ENCODE measurements at places on chromosomes 1 and 21.

- peak; percentile 55 for DNase-seq
These were observed 41.8 kb downstream of the KIFAP3 start for GRCh38 chr1:170032531-170033280.

DNA sequence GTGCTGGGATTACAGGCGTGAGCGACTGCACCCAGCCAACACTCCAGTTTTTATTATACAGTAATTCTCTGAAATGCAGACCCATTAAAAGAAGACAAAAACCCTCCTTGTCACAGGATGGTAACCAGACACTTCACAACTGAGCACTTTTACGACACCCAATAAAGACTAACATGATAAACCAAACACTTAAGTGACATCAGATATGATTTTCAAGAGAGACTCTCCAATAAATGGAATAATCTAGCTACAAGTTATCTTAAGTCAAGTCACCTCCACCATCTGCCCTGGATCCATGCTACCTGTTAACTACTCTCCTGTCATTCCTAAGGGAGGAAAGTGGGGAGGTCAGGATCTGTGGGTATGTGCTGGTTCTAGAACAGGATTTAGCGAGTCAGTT is 5.6 kb downstream of the GNG12 start:
- no peak for DNase-seq

- DNase-seq: no peak
These were observed 150.0 kb upstream of the APP start for GRCh38 chr21:26320596-26320995.

DNA sequence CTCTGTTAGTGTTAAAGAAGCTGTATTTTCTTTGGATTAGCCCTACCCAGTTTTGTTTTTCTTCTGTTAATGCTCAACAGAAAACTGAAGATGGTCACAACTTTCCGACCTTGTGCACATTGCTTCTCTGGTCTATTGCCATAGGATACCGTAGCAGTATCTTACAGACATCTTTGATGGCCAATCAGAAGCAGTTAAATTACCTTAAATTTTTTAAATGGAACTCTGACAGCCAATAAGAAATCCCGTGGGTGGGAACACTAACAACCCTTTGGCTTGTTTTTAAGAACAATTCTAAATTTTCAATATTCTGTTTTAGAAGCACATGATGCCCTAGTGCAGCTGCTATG is 17.2 kb downstream of the NFYC start:
- peak; percentile 79 for DNase-seq

DNA sequence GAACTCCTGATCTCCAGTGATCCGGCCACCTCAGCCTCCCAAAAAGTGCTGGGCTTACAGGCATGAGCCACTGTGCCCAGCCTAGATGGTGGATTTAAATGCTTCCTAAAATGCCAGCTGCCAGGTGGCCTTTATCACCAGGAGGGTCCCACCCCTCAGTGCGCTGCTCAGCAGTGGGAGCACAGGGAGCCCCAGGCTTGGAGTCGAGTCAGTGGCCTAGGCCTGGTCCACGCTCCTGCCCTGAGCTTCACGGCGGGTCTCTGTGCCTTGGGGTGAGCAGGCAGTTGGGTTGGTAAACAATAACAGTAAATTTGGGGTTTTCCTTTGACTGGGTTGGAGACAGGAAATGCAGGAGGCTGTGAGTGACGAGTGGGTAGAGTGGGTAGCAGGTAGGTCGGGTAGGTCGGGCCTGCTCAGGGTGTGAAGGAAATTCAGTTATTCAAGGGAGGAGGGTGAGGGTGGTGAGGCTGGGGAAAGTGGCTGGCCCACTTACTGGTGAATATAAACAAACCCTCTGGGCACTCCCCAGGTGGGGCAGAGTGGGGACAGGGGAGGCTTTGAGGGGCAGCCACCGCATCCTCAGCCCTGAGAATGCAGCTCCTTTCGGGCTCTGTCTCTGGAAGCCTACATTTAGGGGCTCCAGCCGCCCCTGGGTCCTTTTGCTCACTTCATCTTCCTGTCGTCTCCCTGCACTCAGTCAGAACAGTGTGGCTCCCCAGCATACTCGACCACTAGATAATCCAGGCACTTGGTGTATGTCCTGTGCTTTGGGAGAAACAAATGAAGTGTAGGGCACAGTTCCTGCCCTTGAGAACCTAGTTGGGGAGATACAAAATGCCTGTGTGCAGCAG is 33.5 kb upstream of the IL19 start:
- no peak for DNase-seq

DNA sequence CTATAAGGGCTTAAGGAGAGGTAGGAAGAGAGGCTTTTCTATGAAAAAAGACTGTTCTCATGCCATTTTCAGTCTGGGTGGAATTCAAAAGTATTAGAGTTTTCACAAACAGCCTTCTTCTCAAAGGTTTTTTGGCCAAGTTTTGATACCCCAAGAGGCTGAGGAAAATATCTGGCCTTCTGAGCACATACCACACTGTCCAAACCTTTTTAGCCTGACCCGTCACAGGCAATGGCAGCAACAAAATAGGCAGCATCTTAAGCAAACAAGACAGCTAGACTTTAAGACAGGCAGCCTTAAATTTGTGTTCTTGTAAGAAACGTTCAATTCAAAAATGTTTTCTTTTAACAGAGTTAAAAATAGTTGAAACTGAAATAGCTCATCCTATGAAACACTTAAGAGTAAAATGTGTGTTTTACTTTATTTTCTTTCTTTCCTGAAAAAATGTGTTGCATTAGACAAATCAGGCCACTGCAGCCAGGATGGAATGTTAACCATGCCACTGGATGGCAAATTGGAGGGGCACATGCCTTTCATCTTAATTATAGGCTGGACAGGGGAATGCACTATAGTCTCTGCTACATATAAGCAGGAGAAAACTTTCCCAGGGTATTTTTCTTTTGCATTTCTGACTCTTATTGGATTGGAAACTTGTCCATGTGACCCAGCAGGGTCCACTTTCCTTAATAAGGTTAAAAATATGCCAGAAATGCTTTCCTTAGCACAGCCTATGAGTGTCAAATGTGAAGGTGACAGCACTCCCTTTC is 315.0 kb downstream of the TGFB2 start:
- no peak for DNase-seq

DNA sequence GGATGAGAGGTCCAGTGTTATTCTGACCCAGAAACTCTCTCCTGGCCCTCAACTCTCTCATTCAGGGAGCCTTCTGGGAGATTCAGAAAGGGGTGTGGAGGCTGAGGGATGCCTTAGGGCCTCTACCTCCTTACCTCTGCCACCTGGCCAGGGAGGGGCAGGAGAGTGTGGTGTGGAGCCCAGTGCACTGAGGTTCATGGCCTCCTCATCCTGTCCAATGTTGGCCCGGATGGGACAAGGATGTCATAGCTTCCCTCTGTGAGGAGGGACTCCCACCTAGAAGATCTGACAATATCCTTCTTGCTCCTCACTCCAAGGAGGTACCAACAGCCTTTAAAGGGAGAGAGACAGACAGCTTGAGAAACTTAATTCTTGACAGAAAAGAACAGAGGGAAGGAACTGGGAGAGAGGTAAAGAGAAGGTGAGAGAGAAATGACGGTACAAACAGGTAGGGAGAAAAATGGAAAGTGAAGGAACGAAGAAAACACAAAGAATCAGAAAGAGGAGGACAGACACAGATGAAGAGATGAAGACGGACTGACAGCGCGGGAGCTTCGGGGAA is 779 bp downstream of the BEND5 start:
- DNase-seq: no peak

DNA sequence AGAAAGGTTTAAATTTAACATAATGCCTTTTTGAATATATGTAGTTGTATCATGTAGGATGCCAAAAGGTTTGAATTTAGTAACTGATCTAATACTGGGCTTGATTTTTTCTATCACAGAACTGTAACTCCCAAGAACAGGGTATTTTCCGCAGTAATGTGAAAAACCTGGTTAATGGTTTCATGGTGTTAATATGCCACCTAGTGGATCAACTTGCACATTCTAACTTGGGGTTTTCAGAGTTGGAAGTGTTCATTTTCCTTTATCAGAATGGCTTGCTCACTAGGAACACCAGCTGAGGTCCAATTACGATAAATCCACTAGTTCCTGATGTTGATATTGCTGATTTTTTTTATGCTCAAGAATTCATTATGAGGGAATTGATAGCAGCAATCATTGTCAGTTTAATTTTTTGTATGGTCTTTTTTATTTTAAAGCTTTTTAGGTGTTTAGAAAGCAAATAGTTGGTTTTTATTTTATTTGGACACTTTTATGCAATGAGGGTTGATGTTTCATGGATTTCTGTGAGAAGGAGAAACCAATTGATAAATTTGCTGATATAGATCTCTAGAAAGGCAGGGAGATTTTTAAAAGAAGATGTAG is 157.2 kb downstream of the PLA2G4A start:
- DNase-seq: peak; percentile 38

DNA sequence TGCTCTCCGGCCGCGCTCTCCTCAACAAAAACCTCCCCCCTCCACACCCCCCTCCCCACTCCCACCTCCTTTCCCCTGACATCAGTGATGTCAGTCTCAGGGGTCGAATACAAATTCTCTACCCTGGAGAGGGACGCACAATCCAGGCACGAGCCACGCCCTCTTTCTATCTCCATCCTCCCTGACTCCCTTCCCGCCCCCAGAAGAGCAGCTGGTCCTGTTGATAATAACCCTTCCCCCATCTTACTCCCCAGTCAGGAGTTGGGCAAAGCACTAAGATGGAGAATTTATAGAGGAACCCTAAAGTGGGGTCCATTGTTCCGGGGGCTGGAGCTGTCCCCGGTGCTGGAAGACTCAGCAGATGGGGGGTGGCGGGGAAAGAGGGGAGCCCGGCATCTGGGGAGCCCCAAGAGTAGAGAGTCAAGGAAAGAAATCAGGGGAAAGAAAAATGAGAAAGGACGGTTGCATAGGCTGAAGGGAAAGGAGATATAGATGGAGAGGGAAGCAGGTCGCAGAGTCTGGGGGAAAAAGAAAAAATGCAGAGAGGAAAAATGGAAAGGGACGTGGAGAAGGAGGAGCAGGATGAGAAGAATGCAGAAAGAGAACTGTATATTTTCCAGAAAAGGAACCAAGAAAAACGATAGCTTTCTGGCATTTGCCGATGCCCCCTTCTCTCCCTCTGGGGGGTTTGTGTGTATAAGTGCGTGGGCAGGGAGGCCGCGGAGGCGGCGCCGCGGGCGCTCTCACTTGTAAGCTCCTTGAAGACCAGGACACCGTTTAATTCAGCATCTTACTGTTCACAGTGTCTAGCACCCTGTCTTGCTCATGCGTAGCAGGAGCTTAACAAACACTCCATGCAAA is at the start of gene CELF3:
TSS of gene CELF3 (minus strand) at position 33 of the 861 bp plus-strand sequence. CDS start 783 bp downstream, outside the sequence.
- no peak for DNase-seq

GRCh38 chr1:180002437-180002836 is 47.8 kb downstream of the CEP350 start:
- DNase-seq: no peak

DNA sequence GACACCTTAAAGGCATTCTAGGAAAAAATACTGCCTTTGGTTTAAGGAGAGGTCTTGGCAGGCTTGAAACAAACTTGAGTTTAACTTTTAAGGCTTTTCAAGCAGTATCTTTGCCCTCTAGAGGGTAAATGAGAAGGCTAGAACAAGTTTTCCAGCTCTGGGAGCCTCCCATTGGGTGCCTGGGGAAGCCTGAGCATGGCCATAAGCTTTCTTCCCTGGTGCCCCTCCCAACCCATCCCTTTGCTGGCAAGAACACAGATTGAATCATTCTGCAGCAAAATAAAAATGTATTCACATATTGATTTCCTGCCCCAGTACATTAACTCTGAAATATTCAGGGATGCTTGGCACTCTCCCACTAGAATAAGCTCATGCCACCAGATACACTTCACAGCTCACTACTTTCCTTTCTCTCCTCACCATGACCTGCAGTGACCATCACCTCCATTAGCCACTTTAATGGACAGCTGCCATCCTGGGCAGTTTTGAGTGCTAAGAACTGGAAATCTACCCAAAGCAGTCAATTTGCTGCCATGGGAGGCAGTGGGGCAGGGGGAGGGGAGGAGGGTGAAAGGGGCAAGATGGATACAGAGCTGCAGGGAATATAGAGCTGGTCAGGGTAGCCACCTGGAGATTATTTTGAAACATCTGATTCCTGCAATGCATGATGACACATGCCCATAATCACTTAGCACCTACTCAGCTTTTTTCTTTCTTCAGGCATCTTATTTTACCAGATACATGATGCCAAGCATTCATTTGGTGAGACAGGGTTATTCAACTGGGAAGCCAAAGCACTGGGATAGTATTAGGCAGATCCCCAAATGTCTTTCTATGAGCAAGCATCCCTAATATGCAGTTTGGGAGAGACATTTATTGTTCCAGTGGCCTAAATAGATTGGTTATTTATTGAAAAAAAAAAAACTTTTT is 140.6 kb downstream of the SYT2 start:
- DNase-seq: no peak
